ENCODE measurements at places on chromosomes 5 and 9. TPM values are rescaled to one million over a fixed set of nuclear protein-coding genes. Genes with fewer than 3 reads are reported as not detected.
A peak's percentile ranks its signal among the peaks of the same experiment; 100 is the strongest.

The SLC4A9 gene
- total RNA-seq = not detected

The CXCL14 gene
- total RNA-seq = not detected

The F2RL2 gene
- 3.6 TPM for total RNA-seq

- DNase-seq = peak; percentile 69
Measured at GRCh38 chr5:57779383-57780223, 297.0 kb upstream of the ACTBL2 start.

- DNase-seq = peak; percentile 15
Measured at GRCh38 chr5:92435781-92436180, 1052.7 kb upstream of the ARRDC3 start.

GRCh38 chr5:144230806-144231205 is 60.1 kb downstream of the KCTD16 start:
- no peak for DNase-seq

GRCh38 chr5:127834554-127834953 is 131.4 kb downstream of the CCDC192 start:
- DNase-seq = peak; percentile 47

Measured in neural progenitor cell (in vitro differentiated cells).